ENCODE measurements at places on chromosomes 5 and 9.
A peak's percentile ranks its signal among the peaks of the same experiment; 100 is the strongest.

DNA sequence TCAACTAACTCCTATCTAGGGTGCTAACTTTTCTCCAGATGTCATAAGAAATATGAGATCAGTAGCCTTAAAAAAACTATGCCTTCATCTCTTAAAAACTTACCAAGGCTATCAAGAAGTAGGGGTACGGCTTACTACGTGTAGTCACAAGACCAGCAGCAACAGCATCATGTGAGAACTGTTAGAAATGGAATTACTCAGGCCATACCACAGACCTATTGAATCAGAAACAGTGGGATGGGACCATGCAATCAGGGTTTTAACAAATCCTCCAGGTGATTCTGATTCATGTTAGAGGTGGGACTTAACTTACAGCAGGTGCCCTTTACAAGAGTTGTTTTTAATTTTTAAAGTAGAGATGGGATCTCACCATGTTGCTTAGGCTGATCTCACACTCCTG is 4.6 kb downstream of the IFNE start:
- DNase-seq = no peak

GRCh38 chr5:136251502-136252169 is 58.7 kb upstream of the SMIM32 start:
- no peak for DNase-seq

GRCh38 chr5:111774525-111774924 is 17.5 kb upstream of the NREP start:
- DNase-seq = no peak

DNA sequence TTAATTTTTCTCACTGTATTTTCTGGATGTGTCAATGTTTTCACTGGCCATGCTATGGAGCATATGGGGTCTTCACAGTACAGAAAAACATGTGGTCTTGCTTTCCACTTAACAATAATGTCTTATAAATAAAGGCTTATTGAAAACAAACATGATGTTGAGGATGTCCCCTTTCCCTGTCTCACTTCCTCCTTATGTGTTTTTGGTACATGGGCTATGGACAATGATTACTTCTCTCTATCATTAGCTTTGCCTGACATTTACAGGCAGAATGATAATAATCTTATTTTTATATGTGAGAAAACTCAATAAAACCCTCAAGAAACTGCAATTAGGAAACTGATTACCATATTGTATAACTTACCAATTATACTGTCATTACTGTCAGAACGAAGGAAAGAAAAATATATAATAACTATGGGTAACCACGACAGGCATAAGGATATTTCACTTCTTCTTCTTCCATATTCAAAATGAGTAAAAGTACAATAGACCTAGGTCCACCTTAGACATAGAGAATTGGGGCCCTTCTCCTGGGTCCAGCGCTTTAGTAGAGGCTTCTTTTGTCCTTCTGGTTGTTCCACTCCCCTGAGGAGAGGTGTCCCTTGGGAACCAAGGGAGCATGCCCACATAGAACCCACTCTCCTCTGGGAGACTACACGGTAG is 375.0 kb downstream of the MAN2A1 start:
- no peak for DNase-seq

- no peak for DNase-seq
Observed at GRCh38 chr9:21326526-21327139, 8.6 kb downstream of the KLHL9 start.

GRCh38 chr9:125995006-125995405 is 247.8 kb downstream of the PBX3 start:
- DNase-seq = no peak

GRCh38 chr5:179533024-179533423 is 17.3 kb upstream of the RUFY1 start:
- no peak for DNase-seq

- DNase-seq = no peak
Observed at GRCh38 chr5:133524666-133525065, 87.7 kb downstream of the FSTL4 start.

DNA sequence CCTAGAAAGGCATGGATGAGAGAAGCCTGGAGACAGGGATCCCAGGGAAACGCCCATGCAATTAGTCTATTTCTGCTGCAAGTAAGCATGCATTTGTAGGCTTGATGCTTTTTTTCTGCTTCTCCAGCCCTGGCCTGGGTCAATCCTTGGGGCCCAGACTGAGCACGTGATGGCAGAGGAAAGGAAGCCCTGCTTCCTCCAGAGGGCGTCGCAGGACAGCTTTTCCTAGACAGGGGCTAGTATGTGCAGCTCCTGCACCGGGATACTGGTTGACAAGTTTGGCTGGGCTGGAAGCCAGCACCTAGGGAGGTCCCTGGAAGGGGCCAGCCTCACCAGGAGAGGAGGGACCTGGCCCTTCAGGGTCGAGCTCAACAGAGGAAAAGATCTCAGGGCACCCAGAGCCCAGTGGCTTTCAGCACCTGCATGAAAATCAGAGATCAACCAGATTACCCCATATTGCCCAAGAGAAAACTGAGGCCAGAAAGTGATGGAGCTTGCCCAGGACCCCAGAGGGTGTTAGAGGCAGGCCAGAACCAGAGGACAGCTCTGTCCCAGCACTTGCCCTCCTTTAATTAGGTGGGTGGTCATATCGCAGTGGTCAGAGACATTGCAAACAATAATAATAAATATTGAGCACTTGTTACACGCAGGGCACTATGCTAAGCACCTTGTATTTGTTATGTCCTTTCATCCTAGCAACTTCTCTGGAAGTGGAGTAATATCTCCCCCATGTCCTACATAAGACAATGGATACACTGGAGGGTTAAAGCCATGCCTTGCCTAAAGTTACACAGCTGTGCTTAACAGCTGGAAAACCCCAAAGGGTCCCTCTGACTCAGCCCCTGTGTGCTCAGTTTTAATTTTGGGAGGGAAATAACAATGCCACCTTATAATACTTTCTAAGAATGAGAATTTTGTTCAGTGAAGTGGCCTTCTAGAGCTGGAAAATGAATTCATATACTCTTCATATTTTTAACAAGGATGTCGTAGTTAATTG is 67.1 kb downstream of the KLF4 start:
- DNase-seq = peak; percentile 7
